ENCODE measurements at places on chromosomes 5 and 9. TPM values are rescaled to one million over a fixed set of nuclear protein-coding genes. Genes with fewer than 3 reads are reported as not detected.

The FRMD3 gene
- total RNA-seq, result 27.7 TPM

The ZNF618 gene
- total RNA-seq, result 4.7 TPM

The GPR151 gene
- not detected for total RNA-seq

The RNF180 gene
- total RNA-seq, result 2.6 TPM

The MVB12B gene
- total RNA-seq, result 13.0 TPM

The FGFR4 gene
- total RNA-seq, result 51.1 TPM

The CDK9 gene
- total RNA-seq, result 33.4 TPM

Measured in skeletal muscle tissue (tissue), 5 donors.